ENCODE measurements at places on chromosomes 3 and 15.

DNA sequence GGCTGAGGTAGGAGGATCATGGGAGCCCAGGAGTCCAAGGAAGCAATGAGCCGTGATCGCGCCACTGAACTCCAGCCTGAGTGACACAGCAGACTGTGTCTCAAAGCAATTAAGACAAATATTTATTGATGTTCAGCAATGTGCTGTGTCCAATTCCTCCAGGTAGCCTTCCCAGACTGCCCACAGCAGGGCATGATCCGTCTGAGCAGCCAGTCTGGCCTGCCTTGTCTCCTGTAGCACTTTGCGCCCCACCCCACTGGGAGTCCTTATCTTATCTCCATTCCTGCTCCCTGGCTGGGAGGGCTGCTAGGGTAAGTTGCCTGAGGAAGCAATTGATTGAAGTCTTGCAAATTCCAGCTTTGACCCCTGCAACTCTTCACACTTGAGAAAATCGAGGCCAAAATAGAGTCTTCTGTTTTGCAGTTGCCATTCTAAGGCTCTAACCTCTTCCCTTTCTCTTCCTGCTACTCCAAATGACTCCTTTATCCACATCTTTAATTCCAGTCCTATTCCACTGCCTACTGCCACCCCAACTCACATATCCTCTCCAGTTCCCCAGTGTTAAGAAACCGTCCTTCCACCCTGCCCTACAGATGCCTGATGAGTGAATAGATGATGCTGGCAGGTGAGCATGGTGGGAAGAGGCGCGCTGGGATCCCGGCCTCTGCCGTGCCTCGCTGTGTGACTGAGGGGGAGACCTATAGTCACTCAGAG lies 26.9 kb upstream of the LCTL start:
- DNase-seq = no peak

DNA sequence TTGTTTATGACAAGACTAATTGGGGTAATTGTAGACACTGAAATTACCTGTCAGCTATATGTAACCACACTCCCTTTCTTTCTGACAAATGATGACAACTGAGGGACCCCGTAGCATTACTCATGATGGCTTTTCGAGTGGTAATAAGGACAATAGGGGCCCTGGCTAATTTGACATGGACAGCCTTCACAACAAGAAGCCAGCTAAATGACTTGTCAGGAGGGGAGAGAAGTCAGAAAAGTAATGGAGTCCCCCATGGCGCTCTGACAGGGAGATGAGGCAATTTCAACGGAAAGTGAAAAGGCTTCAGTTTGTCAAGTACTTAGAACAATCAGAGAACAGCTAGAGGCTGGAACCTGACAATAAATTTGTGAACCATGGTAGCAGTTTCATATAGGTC lies 177.3 kb downstream of the CDIN1 start:
- DNase-seq = no peak

GRCh38 chr15:40776537-40777141 lies 6.9 kb downstream of the C15orf62 start:
- DNase-seq = peak; percentile 76

- DNase-seq = peak; percentile 10
Measured at GRCh38 chr3:188554404-188554803, 400.4 kb downstream of the LPP start.

- DNase-seq = peak; percentile 66
Measured at GRCh38 chr3:168165390-168166269, 69.9 kb upstream of the GOLIM4 start.

- no peak for DNase-seq
Measured at GRCh38 chr3:162555761-162556160, 1059.2 kb downstream of the OTOL1 start.

DNA sequence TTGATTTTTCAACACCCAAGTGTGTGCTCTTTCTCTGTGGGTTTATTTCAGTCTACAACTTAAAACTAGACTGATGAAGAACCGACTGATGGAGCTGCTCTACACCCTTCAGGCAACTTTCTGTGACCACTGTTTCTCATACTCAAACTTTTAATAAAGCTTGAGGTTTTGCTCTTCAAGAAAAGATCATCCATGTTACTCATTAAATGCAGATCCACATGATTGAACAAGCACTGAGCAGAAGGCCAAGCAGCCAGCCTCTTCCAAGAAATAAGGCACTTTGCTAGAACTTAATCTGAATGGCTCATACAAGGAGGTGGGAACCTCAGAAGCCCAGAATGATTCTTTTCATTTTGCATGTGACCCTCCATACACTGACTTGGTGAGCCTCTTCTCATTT lies 8.7 kb downstream of the SLC27A2 start:
- no peak for DNase-seq

GRCh38 chr3:2001306-2002108 lies 97.2 kb upstream of the CNTN4 start:
- DNase-seq = no peak

DNA sequence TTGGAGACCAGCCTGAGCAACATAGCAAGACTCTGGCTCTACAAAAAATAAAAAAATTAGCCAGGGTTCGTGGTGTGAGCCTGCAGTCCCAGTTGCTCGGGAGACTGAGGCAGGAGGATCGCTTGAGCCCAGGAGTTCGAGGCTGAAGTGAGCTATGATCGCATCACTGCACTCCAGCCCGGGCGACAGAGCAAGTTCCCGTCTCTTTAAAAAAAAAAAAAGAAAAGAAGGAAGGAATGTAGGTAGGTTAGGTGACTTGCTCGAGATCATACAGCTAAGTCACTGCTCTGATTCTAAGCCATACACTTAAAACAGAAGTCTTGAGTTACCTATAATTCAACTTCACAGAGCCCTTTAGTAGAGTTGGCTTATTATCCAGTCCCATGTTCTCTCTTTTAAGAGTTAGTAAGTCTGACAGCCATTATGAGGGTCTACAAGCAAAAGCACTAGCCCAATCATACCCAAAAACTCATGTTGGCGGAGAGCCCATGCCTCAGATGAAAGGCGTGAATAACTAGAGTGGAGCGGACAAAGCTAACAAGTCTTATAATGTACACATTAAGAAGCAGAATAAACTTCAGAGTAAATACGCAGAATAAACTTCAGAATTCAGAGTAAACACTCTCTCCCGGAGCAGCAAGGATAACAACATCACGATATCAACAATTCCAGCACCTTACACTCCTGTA lies 768 bp downstream of the AAGAB start:
- DNase-seq = peak; percentile 14

- no peak for DNase-seq
Measured at GRCh38 chr3:57681691-57682090, 11.2 kb downstream of the DENND6A start.

DNA sequence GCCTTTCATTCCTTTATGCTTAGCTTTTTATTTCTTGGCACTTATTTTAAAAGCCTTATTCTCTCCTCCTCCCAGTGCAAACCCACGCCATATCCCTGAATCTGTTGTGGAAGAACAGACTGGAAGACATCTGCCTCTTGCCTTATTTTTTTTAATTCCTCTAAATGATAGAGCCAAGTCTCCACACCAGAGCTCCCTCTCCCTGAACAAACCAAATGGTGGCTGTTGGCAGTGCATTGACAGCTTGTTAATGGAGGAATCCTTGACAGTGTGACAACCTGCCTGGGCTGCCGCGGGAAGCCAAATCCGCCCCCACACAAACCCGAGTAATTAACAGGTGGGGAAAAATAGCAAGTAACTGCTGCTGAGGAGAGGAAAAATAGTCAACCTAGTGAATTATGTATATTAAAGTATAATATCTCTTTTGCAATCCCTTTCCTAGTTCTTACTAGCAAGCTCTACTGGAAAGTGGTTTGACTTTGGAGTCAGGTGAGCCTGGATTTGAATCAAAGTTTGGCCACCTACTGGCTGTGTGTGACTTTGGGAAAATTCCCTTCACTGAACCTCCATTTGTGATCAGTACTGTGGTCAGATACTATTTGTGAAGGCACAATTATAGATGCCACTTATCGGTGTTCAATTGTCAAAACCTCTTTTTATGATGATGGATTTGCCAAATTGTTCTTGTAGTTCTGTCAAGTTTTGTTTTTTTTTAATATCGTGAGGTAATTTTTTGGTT lies 589.6 kb downstream of the PDCD6IP start:
- no peak for DNase-seq

DNA sequence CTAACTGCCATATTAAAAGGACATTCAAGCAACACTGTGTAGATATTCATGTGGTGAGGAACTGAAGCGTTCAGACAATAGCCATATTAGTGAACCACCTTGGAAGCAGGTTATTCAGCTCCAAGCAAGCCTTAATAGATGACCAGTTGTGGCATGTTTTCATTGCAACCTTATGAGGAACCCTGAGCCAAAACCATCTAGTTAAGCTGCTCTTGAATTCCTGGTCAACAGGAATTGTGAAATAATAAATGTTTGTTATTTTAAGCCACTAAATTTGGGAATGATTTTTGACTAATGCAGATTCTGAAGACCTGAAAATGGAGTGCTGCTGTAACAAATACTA lies 73.0 kb downstream of the SPRED1 start:
- no peak for DNase-seq

DNA sequence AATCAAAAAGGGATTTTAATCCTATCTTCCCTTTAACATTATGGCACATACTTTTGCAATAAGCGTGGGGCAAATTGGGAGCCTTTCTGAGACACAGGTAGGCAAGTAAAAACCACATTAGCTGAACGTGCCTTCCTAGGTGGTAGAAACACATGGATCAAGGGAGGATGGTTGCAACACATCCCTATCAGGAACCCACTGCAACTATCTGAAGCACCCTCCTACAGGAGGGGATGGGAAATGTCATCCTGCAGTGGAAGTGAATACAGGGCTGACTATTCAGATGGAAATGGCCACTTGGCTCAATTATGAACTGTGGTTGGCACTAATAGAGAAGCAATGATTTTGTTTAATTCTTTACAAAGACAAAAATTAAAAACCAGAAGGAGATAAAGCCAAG lies 826.3 kb downstream of the FHIT start:
- DNase-seq = no peak

GRCh38 chr3:48826451-48826850 lies 21.2 kb downstream of the PRKAR2A start:
- peak; percentile 30 for DNase-seq

DNA sequence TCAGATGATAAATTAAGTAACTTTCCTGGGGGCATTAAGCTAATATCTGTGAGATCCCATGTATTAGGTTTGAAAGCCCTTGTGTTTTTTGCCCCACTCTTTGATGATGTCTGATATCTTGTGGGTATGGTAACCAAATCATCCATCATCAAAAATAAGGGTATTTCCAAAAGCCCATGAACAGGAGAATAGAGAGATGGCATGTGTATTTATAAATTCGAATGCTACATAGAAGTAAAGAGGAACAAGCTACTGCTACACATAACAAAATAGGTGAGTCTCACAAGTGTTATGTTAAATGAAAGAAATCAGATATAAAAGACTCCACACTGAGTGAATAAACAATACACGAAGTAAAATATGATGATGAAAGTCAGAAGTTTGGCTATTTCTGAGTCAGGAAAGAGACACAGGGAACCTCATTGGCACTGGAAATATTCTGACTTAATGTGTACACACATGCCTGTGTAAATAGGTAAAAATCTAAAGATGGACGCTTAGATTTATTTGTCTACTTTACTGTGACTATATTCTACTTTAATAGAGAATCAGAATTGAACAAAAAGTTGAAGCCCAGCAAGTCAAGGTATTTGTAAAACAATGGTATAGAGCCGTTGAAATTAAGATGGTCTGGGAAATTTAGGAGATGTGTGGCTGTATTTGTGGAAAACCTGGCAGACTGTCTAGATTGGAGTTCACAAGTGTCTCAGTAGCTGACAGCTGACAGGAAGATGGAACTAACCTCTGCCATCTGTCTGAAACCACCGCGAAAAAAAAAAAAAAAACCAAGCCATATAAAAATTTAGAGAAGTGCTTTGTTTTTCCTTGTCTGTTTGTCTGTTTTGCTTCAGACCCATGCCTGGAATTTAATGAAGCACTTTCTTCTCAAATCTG lies 111.0 kb upstream of the TGFBR2 start:
- DNase-seq = no peak

DNA sequence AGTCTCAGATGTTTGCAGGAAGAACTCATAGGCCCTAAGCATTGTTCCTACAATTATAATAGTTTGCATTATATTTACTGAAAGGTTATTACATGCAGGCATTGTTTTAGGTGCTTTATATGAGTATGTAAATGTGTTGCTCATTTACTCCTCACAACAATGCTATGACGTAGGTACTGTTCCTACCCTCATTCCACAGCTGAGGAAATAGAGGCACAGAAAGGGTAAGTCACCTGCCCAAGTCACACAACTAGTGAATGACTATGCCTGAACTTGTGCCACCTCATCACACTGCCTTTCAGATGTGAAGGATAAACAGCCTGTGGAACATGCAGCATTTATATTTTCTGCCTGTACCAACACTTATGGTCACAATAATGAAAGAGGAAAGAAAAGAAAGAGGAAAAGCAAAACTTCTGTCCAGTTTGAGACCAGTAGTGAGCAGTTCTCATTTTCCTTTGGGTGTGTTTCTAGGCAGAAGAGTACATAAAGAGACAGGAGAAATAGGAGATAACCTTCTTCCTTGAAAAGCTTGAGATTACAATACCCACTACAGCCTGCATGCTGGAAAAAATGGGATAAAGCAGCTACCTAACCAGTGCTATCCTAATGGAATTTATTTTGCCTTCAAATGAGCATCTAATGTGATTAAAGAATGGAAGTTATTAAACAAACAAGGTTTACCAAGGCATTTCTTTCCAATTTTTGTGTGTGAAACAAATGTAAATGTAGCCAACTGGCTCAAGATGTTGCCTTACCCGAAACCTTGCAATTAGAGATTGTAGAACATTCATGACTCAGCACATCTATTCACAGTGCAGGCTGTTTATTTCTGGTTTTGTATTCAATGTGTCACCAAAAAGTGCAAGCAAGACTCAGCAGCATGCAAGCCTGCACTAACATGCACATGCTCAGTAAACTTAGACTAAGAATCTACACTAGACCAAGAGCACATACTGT lies 20.5 kb upstream of the ENTPD3 start:
- no peak for DNase-seq

- no peak for DNase-seq
Measured at GRCh38 chr3:169403855-169404519, 259.5 kb downstream of the MECOM start.

- DNase-seq = no peak
Measured at GRCh38 chr3:157119369-157119951, 40.5 kb downstream of the CCNL1 start.

DNA sequence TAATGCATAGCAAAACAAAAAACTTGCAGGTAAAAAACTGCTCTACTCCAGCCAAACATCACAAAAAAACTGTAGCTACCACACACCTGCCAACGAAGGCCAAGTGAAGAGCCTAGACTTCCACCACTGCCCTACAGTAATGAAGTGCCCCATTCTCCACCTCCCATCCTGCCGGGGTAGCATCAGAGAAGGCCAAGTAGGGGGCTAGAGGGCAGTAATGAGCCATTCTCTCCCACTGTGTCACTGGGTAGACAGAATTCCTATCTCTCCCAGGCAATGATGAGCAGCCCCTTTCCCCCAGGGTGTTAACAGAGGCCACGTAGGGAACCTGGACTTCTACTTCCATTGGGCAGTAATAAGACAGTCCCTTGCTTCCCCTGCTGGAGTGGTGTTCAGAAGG lies 9.5 kb downstream of the SEC22C start:
- DNase-seq = peak; percentile 56

GRCh38 chr3:191688756-191689433 lies 227.9 kb downstream of the PYDC2 start:
- DNase-seq = no peak

- DNase-seq = peak; percentile 66
Measured at GRCh38 chr15:61051569-61052031, 177.5 kb downstream of the RORA start.
